D721Med (cell line): ENCODE measurements at places on chromosomes 5 and 9.

- no peak for DNase-seq
Observed at GRCh38 chr5:9865574-9865973, 235.4 kb upstream of the TAS2R1 start.

GRCh38 chr5:54517174-54517511 is 416 bp upstream of the SNX18 start:
- no peak for DNase-seq

- DNase-seq = no peak
Observed at GRCh38 chr5:138448481-138449398, 9.9 kb downstream of the REEP2 start.

DNA sequence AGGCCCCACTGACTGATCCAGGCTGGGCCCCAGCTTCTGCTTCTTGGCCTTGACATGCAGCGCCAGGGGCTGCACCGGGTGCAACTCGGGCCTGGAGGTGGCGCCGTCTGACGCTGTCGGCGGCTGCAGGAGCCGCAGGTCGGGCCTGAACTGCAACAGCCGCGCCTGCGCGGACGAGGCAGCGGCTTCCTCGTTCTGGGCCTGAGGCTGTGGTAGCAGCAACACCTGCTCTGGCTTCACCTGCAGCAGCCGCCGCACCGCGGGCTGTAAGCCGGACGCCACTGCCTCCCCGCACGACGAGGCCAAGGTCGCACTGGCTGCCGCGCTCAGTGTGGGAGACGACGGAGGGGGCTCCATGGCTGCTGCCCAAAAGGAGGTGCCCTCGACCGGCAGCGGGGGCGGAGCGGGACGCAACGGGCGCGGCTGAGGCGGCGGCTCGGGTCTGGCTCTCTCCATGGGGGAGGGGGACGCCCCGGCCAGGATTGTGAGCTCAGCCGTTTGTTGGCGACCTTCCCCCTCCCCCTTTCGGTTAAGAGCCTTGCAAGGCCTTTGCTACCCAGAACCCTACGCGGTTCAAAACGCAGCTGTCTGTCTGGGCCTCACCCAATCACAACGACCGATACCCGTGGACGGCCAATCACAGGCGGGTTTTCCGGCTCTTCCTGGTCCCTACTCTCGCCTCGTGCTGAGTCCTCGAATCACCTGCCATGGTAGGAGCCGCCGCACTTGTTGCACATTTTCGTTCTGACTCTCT is 438 bp downstream of the SOX30 start:
- DNase-seq = no peak

DNA sequence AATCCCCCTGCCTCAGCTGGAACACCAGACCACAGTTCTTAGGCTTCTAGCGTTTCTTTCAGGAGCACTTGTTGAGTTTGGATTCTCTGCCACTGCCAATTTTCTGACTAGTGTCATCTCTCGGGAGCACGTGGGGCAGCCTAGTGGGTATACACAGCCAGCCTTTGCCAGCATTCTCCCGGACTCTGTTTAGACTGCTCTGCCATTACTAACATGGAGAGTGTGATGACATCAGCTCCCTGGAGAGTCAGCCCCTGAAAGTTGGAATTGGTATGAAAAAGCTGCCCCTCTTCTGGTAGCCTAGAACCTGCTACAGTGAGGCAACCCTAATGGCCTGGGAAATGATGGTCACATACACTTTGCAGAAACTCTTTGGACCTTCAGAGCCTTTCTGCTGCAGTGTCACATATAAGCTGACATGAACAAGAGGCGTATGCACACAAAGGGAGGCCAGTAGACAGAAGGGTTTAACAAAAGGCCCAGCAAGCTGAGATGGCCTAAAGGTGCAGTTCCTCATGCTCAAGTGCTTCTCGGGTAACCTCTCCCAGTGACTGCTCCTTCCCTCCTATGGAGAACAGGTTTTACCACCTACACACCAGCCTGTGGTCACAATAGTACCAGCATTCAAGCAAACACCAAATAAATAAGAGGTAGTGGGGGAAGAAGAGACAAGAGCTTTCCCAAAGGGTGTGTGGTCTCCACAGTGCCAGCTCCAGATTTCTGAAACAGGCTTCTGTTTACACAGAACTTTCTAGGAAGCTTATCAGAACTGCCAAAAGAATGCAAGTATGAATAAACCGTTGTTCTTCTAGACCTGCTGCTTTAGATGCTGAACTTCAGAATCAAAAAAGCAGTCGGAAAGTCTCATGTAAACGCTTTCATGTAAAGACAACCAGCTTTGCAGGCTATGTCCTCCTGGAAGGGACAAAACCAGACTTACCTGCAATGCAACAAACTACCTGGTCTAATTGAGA is 16.5 kb downstream of the SPACA9 start:
- DNase-seq = no peak

DNA sequence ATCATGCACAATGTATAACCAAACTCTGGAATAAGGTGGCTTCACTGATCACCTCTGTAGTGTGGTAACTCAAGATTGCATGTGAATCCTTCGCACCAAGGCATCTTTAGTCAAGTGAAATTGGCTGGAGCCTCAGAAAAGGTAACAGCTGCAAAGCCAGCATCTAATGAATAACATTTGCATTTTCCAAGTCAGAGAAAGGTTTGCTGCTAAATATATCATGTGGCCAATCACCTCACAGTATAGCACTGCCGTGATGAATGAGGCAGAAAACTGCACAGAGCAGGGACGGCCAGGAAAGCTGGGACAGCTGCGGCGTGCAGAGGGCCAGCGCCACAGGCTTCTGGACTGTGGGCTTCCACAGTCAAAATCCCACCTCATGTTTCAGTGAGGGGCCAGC is 18.5 kb downstream of the MRPS27 start:
- no peak for DNase-seq

GRCh38 chr5:172770675-172771438 is at the start of gene DUSP1:
TSS of gene DUSP1 (minus strand) at chr5:172771195. CDS start at chr5:172770952, 243 bp downstream.
- peak; percentile 94 for DNase-seq

- no peak for DNase-seq
Observed at GRCh38 chr5:90968319-90968718, 409.7 kb downstream of the ADGRV1 start.

- no peak for DNase-seq
Observed at GRCh38 chr5:3269395-3270169, 326.1 kb upstream of the IRX1 start.

- DNase-seq = no peak
Observed at GRCh38 chr5:43008363-43009153, 31.6 kb downstream of the ANXA2R start.

DNA sequence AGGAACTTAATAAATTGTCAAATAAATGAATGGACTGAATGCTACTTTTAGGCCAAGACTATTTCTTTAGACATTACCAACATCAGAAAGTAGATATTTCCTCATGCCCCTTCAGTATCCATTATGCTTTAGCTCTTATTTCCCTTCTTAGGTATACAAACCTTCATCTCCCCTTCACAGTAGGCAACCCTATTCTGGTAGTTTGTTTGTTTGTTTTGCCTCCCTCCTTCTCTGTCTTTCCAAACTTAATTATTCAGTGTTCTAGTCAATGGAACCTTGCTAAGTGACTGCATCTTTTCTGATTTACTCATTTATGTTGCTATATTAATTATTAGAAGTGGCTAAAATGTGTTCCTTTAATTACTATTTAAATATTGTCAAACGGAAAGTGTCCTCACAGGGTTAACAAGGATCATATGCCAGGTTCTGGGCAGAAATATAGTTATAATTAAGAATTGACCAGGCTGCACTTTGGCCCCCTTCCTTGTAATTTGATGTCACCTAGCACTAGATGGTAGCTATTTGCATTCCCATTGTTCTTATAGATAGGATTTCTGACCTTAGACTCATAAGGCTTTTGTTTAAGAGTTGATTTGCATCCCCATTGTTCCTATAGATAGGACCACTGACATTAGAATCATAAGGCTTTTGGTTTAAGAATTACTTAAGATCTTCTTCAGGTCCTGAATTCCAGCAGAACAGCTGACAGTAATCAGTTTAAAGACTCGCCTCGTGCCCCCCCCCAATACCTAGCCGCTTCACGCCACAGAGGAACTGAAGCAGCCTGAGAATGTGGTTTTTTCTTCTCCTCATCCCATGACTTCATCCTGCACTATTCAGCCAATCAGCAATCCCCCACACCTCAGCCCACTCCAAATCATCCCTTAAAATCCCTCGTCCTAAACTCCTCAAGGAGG is 84.4 kb upstream of the NUDT12 start:
- no peak for DNase-seq

DNA sequence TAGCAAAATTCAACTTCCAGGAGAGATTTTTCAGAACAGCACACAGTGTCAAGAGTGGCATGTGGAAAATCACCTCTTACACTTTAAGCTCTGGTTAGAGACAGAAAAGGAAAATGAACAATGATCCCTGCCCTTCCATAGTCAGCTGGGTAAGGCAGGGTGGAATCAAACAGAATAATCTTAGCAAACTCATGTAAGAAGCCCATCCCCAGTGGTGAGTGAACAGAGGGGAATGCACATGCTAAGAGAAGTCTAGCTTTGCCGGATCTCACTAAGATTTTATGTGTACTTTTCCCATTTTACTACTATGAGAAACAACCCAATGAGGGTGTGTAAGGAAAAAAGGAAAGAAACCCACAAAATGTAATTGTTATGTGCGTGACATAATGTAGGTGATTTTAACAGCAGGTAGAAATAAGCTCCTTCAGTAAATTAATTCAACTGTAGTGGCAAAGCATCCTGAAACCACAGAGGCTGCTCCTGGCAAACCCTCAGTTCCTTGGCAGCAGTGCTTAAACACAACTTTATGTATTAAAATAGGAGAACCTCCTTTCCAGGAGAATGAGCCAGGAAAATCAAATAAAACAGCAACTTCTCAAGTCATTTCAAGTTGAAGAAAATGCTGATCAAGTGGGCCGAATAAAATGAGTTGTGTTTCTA is 366.0 kb upstream of the TRPC7 start:
- no peak for DNase-seq

GRCh38 chr5:62017092-62017491 is 288.9 kb upstream of the KIF2A start:
- DNase-seq = no peak

- no peak for DNase-seq
Observed at GRCh38 chr9:85978496-85978895, 37.5 kb downstream of the NAA35 start.

DNA sequence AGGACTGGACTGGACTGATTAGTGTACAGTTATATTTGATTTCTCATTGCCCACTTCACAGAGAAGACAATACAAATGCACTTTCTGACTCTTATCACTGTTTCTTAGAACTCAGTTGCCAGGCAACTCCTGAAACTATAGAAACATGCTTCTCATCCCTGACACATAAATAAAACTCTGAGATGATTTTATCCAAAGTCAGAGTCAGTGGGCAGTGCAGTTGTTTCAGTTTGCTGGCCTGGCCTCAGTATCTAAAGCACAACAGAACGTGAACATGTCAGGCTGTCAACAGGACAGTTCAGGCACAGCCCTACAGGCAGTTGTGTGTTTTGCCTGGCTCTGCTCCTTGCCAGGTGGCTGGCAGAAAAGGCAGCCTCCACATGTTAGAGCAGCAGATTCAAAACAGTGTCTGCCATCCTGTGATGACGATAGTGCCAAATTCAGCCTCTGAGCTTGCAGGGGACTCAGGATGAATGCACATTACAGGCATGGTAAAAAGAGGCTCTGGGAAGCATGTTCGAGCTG is 65.1 kb upstream of the CCDC152 start:
- no peak for DNase-seq

DNA sequence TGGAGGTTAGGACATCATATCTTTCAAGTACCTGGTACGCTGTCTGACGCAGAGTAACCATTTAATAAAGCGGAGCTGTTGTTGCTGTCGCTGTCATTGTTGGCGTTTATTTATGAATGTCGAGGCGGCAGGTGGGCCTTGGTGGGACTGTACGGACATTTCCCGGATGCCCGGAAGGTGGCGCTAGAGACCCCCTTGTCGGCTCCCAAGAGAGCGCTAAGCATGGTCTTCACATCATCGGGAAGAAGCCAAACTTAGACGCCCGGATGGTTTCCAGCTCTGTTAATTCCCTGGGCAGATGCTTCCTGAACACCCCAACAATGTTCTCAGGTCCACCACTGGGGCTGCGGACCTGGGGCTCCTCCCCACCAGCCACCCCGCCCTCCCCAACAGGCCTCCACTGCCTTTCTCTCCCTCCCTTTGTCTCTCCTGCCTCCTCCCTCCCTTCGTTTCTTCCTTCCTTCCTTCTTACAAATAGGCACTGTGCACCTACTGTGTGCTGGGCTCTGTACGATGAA is 54.1 kb downstream of the DUSP1 start:
- DNase-seq = peak; percentile 85

- DNase-seq = no peak
Observed at GRCh38 chr9:18269561-18269960, 204.4 kb upstream of the ADAMTSL1 start.

DNA sequence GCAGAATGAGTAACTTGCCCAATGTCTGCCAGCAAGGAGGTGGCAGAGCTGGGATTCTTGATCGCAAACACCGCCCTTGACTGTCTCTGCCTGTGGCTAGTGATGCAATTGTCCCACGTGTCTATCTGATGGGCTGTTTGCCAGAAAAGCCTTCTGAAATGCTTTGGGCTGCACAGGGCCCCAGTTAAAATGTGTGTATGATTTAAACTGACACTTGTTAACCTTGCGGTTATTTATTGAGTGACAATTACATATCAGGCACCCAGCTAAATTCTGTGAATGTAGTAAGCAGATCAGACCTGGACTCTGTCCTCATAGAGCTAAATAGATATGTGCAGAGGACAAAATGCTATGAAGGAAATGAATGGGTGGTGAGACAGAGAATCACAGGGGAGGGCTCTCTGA is 11.6 kb upstream of the IL12B start:
- DNase-seq = no peak

DNA sequence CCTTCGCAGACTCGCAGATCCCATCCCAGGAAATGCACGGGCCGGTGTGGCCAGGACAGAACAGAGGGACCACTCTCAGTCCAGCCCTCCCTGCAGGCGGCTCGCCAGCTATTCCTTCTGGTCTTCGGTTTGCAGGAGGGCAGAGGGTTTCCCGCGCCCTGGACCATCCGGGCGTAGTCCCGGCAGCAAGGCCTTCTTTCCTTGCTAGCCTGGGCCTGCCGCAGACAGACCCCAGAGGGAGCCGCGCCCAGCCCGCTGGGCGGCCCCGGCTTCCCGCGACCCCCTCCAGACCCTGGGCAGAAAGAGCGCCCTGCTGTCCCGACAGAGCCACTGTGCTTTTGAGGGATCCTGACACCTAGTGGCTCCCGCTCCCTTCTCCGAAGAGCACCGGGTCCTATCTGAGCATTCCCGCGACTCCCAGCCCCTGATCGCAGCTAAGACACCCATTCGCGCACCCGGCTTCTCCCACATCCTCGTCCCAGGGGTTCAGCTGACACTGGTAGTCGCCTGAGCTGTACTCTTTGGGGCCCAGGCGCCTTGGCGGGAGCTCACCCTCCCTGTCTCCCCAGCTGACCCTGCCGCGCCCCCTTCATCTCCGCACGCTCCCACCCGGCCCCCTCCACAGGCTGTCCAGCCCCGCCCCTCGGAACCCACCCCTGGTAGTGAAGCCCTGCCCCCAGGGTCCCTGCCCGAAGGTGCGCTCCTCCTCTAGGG is 1.1 kb downstream of the CFAP90 start:
- no peak for DNase-seq

GRCh38 chr5:24644761-24645160 is at the start of gene CDH10:
TSS of gene CDH10 (minus strand) at chr5:24644978. CDS start at chr5:24593490, 51,488 bp downstream.
- no peak for DNase-seq

- no peak for DNase-seq
Observed at GRCh38 chr5:75616971-75617621, 5.8 kb downstream of the ANKDD1B start.
